NCI-H460 (cell line): ENCODE measurements at places on chromosomes 6 and 20.

- no peak for DNase-seq
These were observed 5.6 kb downstream of the SRSF3 start for GRCh38 chr6:36599791-36600209.

GRCh38 chr6:115681978-115682775, 378.5 kb downstream of the FRK start:
- DNase-seq = no peak

GRCh38 chr6:49325891-49326290, 137.2 kb downstream of the MMUT start:
- DNase-seq = no peak

GRCh38 chr6:144820270-144820669, 535.1 kb downstream of the UTRN start:
- DNase-seq = no peak

- no peak for DNase-seq
These were observed 3.3 kb upstream of the OXT start for GRCh38 chr20:3068075-3068474.

DNA sequence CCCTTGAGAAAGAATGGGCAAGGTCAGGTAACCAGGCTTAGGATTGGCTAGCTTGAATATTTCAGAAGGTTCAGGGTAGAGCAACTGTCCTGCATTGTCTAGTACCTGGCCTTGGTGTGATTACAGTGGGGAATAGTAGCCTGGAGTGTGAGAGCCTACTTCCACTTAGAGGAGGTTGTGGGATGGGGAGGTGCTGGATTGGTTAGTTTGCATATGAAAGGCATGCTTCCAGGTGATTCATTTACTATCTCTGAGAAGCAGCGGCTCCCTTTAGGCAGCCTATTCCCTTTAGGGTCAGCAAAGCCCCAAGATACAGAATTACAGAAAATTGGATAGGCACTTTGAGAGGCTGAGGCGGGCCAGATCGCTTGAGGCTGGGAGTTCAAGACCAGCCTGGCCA, 25.0 kb upstream of the SCGN start:
- DNase-seq = no peak

DNA sequence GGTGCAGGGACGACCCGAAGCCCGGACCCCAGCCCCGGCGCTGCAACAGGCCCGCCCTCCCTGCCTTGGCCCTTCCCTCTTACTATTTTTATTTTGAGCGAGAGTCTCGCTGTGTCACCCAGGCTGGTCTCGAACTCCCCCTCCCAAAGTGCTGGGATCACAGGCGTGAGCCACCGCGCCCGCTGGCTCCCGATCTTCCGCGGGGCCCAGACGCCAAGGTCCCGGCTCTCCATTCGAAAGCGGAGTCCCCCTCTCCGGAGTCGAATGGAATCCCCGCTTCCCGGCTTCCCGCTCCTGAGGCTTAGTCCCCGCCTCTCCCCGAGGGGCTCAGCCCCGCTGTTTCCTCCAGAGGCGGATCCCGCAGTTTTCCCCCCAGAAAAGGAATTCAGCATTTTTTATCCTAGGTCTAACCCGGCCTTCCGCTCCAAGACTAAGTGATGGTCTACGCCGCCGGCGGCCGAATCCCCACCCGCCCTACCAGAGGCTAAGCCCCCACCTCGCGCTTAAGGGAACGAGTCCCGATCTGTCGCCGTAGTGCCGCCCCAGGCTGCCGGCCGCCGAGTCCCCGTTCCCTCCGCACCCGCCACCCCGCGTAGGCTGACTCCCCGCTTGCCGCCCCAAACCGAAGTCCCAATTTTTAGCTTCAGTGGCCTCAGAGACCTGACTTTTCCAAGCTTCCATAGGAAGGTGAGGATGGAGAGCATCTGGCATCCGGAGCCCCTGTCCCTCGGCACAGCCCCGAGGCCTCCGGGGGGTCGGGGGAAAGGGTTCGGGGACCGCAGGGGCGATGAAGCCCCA, 11.5 kb upstream of the TMC2 start:
- DNase-seq = no peak

DNA sequence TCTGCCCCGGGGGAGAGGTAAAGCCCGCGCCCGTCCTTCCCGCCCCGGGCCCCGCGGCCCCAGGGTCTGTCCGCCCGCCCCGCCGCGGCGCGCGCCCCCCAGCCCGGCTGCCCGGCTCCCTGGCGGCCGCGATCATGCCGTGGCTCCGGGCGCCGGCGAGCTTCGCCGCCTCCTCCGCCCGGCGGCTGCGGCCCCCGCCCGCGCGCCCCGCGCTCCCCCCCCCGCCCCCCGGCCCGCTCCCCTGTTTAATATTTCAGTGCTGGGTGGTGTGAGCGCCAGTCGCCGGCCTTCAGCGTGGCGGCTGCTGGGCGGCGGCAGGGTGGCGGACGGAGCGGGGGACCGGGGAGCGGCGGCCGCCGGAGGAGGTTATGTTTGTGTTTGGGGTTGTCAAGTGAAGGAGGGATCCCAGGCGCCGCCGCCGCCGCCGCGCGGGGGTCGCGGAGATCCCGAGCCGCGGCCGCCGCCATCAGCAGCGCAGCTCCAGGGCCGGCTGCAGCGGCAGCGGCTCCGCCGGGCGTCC, at the start of gene HIVEP1:
HIVEP1 (plus strand) TSS at position 275 of the 520 bp plus-strand sequence. CDS start 3,317 bp downstream, outside the sequence.
- no peak for DNase-seq

DNA sequence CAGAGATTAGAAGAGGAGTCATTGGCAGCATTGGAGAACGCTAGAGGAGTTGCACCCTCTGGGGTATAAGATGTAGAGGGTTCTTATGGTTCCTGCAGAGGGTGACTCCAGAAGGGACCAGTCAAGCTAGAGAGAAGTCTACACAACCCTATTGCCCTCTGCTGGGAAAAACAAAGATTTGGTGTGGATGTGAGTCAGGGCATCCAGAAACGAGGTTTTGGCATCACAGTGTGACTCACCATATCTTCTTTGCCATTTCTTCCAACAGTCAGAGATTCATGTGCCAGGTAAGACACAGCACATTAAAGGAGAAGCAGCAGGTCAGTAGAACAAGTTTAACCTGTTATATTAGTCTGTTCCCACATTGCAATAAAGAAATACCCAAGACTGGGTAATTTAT, 598.8 kb downstream of the MAFB start:
- no peak for DNase-seq

GRCh38 chr6:122751326-122751725, 28.2 kb upstream of the FABP7 start:
- DNase-seq = no peak

DNA sequence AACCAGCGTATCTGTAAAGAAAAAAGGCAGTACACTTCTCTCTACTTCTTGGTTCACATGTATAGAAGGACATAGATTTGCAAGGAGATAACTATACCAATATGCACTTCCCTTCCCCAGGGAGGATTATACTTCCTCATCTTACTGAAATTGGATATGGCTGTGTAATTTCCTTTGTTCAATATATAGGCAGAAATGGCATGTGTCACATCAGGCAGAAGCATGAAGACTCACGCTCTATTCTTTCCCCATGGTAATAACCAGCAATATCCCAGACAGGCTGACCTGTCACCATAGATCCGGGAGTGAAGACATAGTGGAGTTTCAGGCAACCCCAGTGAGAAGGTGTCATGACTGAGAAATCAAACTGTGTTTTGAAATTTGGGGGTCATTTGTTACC, 518.3 kb downstream of the KIF16B start:
- no peak for DNase-seq

DNA sequence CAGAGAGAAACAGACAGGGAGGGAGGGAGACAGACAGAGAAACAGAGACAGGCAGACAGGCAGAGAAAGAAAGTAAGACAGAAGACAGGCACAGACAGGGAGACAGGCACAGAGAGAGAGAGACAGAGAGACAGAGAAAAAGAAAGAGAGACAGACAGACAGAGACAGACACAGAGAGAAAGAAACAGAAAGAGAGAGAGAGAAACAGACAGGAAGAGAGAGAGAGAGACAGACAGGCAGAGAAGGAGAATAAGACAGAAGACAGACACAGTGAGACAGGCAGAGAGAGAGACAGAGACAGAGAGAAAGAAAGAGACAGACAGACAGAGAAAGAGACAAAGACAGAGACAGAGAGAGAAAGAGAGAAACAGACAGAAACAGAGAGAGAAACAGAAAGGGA, 754.8 kb upstream of the DEFB115 start:
- no peak for DNase-seq

- DNase-seq = no peak
These were observed 108.8 kb upstream of the PMEPA1 start for GRCh38 chr20:57818418-57819181.

DNA sequence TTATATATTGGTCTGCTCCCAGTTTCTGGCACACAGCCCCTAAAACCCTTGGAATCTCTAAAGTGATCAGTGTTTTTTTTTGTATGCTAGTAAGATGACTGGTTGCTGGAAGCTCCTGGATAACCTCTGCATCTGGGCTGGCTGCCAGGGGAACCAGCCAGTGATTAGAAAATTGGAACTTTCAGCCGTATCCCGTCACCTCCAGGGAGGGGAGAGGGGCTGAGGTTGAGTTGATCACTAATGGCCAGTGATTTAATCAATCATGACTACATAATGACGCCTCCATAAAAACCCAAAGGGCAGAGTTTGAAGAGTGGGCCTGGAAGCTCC, 48.0 kb upstream of the NOP56 start:
- no peak for DNase-seq

GRCh38 chr6:63705707-63706106, 70.1 kb downstream of the PHF3 start:
- no peak for DNase-seq

- DNase-seq = no peak
These were observed 41.4 kb downstream of the LAMP5 start for GRCh38 chr20:9555781-9556180.

DNA sequence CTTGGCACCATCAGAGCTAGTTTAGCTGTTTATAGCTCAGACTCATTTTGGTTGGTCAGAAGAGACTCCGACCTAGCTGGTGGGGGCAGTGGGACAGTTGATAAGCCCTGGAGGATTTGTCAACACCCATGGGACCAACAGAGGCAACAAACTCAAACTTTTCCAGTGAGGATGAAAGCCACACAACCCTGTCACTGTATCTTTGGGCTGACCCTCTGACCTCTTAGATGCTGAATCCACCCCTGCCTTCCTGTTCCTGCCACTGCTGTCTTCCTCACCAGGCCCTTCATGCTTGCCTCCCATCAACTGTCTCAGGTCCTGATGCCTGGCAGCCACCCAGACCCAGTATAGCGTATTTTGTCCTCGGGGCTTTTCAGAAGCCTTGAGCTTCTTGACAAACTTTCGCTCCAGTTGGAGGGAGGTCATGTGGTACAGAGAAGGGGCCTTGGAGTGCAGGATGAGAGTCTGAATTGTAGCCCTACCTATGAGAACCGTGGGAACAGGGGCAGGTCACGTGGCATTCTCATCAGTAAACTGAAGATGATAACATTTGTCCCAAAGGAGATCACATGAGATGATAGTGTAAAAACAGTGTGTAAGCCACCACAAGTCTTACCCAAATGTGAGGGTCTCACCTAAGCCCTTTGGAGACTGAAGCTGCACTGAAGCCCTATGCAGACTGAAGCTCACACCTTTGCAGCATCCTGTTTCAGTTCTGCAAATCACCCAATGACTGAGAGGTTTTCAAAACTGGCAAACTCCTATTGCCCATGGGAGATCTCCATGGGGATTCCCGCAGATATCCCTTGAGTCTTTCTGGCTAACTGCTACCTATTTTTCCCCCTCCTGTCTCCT, 72.0 kb upstream of the F13A1 start:
- no peak for DNase-seq

DNA sequence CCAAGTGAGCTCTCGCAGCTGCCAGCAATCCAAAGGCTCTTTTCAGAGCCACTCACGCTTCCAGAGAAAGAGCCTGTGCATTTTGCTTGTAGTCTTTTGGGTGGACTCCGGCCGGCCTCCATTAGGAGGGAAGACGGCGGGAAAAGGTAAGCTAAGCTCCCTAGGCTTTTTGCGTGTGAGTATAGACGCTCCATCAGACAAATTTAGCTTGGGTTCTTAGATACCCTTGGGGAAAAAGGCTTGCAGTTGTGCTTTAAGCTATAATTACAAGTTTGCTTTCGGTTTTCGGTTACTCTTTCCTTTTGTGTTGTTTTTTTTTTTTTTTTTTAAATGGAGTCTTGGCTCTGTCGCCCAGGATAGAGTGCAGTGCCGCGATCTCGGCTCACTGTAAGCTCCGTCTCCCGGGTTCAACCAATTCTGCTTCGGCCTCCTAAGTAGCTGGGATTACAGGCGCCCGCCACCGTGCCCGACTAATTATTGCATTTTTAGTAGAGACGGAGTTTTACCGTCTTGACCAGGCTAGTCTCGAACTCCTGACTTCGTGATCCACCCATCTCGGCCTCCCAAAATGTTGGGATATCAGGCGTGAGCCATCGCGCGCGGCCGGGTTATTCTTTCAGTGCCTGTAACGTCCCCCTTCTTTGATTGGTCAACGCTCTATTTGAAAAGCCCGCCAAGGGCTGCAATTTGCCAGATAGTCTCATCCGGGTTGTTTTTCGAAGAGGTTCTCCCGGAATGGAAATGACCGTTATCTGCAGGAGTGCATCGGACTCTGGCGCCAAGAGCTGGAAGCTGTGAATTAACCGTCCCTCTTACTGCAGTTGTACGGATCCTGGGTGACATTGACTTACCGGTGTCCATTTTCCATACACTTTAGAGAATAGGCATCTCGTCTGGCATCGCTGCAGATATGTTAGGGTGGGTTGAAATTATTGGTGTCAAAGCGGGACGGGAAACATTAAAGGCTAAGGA, 18.1 kb downstream of the OR2B2 start:
- peak; percentile 93 for DNase-seq

DNA sequence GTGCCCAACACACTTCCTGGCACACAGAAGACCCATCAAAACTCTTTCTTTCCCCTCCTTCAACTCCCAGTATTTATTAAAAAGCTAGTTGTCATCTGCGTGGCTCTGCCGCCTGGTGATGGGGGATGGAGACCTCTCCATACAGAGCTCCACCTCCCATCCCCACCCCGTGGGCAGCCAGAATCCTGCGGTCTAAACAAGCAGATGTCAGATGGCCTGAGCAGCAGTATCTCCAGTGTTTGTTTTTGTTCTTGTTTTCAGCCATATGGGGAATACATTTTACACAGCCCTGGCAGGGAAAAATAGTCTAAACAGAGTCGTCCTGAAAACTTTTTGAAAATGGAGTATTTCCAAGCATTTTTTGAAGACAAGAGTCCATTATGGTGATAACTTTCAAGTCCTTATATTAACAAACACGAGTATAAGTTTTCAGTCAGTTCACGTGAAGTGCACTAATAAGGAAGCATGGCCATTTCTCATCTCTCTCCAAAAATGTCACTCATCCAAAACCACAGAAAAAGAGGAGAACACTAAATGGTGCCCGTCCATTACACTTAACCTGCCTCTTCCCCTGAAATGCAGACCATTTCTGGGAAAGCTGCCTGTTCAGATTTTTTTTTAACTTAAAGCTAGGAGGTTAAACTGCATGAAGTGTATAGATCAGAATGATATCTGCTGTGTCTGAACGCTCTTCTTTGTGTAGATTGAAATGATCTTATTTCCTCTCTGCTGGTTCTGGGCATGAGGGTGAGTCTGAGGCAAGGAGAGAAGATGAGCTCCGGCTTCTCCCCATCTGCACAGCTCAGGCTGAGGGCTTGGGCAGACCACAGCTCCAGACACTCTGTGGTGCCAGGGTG, 91.0 kb downstream of the TCP11 start:
- no peak for DNase-seq
